Activated CD4-positive, alpha-beta T cell treated with anti-CD3 and anti-CD28 coated beads for 1 hour (primary cell): ENCODE measurements at places on chromosomes 6 and 20.

DNA sequence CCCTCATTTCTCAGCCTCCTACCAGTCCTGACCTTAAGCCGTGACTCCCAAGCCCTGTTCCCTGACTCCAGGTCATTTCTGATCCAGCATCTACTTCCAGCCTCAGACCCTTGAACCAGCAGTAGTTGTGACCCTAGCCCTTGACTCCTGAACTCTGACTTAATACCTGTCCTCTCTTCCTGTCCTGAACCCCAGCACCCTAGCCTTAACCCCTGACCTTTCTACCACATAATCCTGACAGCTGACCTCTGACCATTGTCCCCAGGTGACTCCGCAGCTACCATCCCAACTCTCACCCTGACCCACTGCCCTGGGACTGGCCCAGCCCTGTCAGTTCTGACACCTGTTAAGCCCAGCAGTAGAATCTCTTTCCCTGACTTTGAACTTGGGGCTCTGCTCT is 42.1 kb downstream of the MYH7B start:
- DNase-seq, result no peak

DNA sequence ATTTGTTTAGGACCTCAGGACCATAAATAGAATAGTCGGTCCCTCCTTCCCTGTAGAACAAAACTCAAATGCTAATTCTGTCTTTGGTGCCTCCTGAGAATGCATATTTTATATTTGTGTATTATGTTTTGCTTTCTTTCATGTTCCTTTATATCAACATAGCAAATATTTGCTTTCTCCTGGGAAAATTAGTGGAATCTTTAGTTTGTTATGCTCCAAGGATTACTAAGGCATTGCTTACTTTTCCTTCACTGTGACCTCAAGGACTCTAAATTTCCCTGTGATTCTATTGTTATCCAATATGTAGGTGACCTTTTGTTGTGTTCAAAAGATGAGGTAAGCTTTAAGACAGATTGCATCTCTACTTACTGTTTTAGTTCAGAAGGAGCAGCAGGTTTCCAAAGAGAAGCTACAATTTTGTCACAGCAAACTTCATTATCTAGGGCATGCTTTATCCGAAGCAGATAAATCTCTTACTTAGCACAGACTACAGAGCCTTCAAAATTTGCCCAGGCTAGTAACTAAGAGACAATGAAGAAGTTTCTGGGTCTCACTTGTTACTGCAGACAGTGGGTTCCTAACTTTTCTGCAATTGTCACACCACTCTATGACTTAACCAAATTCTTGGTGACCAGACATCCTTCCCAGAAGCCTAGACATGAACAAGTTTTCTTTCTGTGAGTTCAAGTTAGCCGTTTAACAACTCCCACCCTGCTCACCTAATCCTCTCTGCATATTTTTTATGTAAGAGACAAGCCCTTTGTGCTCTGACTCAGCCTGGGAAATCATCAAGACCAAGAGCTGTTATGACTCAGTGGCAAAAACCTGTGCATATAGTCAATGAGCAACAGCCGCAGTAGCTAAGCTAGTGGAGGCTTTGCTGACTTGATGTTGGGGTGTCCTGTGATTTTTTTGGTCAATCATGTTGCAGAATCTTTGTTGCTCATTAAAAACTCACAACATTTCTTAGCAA is 378.8 kb downstream of the QKI start:
- no peak for DNase-seq

GRCh38 chr6:141658696-141659095 is 474.0 kb upstream of the GJE1 start:
- DNase-seq, result no peak

DNA sequence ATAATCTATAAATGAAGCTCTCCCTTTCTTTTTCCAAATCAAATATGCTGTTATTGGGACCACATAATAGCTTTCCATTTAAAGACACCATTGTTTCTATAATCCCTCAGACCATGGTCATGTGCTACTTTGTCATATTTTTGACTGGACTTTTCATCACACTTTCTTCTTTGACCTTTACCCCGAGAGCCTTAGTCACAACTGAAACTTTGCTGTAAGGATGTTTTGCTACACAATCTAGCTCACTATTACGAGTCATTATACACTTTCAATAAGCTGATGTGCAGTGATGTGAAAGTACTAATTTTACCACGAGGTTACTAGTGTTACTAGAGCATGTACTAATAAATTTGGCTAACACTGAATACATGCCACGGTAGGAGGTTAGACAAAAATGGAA is 367.2 kb upstream of the RUNX2 start:
- no peak for DNase-seq

DNA sequence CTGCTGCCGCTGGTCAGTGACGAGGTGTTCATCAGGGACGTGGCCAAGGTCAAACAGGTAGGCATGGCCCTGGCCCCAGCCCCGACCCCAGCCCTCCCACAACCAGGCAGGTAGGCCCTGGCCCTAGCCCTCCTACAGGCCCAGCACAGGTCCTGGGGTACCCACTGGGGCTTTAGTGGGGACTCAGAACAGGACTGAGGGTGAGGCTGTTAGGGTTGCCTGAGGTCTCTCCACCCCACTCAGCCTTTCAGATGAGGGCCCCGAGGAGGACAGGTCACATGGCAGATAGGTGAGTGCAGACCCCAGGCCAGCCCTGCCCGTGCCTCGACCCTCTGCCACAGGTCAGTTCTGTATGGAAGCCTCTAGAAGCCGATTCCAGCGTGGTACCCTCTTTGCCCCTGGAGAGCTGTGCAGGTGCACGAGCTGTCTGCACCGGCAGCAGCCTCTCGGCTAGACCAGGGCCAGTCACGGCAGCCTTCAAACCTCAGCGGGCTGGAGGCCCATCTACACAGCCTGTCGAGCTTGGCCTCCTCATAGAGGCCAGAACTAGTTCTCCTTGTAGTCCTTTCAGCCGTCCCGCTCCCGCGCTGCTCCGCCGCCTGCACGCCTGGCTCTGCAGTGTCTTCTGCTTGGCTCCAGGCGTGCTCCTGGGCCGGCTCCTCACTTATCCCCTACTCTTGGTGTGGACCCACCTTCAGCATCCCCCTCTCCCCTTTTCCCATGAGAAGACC is 35.5 kb downstream of the PYGB start:
- DNase-seq, result no peak

GRCh38 chr20:55540013-55540412 is 465.3 kb downstream of the CBLN4 start:
- no peak for DNase-seq

DNA sequence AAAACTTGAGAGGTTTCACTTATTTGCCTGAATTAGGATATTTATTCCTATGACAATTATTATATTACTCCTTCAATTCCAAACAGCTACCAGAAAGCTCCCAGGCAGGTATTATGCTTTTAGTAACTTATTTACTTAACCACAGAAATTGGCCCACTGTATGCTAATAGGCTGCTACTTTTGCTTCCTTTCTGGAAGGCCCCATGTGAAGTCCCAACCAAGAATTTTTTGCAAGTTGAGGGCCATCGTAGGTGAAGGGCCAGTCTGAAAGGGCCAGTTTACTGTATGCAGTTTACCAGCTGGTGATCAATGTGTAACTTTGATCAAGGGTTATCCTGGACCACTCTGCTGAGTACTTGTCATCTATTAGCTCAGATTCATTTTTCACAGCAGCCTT is 45.0 kb downstream of the EDN1 start:
- DNase-seq, result no peak

- no peak for DNase-seq
Observed at GRCh38 chr20:38271608-38272120, 11.1 kb upstream of the KIAA1755 start.

DNA sequence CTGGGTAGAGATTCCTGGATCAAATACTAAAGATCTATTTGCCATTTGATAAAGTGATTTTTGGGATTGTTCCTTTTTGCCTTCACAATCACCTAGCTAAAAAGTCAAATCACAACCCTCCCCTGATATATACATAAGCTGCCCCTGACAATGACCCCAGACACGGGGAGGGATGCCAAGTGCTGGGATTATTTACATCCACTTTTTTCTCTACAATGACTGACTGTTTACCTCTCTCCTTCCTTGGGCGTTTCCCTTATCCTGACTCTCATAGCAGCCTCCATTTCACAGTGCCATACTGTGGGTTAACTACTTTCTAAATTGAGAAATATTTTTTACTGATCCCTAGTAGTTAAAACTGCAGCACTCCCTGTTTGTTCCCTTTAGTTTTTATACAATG is 150.8 kb upstream of the TMEM170B start:
- DNase-seq, result no peak

GRCh38 chr6:82362878-82363427 is 664 bp upstream of the TPBG start:
- DNase-seq, result no peak

DNA sequence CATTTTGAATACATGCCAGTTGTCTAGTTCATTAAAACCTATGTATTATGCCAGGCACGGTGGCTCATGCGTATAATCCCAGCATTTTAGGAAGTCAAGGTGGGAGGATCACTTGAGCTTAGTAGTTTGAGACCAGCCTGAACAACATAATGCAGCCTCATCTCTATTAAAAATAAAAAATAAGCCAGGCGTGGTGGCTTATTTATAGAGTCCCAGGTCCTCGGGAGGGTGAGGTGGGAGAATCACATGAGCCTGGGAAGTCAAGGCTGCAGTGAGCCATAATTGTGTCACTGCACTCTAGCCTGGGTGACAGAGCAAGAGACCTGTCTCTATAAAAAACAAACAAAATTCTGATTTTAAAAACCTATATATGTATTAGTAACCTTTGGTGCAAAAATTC is 27.5 kb downstream of the ORC3 start:
- no peak for DNase-seq
